ENCODE measurements at places on chromosomes 3 and 15.

- no peak for DNase-seq
Measured at GRCh38 chr3:98099848-98100247, 12.9 kb downstream of the OR5AC2 start.

GRCh38 chr15:68808091-68808490, 12.6 kb downstream of the ANP32A start:
- no peak for DNase-seq

DNA sequence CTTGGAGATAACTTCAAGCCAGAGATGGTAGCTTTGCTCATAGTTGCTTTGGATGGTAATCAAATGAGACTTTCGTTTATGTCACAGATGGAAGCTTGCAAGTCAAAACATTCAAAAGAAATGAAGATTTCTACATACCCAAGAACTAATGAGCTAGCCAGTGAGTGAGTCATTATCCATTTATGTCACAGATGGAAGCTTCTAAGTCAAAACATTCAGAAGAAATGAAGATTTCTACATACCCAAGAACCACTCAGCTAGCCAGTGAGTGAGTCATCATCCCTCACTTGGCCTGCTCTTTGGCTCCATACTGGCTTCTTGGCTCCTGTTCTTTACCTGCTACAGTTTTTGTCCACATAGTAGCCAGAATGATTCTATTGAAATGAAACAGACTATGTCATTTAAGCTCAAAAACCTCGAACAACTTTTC, 559.8 kb upstream of the CBLB start:
- DNase-seq, result no peak

DNA sequence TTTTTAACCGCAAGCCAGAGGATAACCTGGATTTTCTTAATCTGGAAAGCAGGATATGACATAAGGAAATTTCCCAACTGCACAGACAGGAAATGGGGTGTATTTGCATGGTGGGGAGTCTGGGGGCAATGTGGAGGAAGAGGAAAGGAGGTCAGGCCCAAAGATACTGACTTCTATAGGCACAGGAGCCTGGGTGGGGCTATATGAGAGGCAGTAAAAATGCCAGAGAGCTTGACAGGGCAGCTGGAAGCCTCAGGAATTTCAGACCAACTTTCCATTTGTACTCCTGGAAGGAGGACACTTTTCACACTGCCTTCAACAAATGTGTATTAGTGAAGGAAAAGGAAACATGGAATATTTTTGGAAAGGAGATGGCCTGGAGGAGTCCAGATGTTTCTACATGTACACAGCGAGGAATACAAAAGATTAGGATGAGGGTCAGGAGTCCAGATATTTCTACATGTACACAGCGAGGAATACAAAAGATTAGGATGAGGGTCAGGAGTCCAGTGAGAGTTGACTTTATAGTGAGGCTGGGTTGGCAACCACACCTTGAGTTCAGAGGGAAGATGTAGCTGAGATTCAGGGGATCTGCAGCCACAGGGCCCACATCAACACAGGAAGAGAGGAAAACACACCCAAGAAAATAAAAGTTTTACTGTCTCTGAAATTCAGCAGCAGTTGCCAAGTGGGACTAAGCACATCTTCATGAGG, 111.9 kb upstream of the PTPRG start:
- no peak for DNase-seq

- no peak for DNase-seq
Measured at GRCh38 chr3:73601011-73601410, 23.7 kb downstream of the PDZRN3 start.

- DNase-seq, result no peak
Measured at GRCh38 chr3:188217726-188218125, 63.8 kb downstream of the LPP start.

Measured in GM12864 (cell line).